ENCODE measurements at places on chromosomes 12 and 14. TPM values are rescaled to one million over a fixed set of nuclear protein-coding genes. Genes with fewer than 3 reads are reported as not detected.
A peak's percentile ranks its signal among the peaks of the same experiment; 100 is the strongest.

Gene SLC15A4
- 23.0 TPM for total RNA-seq

DNA sequence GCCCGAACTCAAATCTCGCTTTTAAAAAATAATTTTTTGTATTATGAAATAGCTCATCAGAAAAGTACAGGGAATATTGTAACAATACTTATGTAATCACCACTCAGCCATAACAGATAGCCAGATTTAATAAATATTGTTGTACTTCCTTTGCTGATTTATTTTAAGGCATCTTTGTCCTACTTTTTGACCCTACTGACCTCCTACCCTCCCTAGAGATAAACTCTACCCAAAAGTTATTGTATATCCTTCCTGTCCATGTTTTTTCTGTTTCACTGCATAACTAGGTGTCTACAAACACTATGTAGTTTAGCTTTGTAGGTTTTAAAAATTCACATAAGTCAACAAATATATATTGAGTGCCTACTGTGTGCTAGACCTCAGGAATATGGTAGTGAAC is 25.1 kb downstream of the SOCS2 start:
- no peak for DNase-seq

DNA sequence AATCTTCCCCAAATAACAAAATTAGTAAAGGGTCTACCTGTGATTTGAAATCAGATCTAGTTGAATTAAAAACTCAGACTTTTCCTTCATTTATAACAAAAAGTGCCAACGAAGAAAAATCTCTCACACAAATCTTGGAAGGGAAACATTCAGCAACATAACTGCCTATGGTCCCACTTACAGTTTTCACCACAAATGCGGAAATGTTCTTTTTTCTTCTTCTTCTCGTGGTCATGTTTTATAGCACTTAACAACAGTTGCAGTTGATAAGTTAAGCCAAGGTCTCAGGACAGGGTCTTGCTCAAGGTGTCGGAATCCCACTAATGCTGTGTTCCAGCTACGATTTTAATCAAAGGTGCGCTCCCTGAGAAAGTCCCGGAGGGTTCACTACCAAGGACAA is 10.1 kb downstream of the RNASE6 start:
- DNase-seq, result no peak

GRCh38 chr12:31558521-31558920 is 32.4 kb downstream of the DENND5B start:
- DNase-seq, result no peak

Gene SIX4
- 28.9 TPM for total RNA-seq

DNA sequence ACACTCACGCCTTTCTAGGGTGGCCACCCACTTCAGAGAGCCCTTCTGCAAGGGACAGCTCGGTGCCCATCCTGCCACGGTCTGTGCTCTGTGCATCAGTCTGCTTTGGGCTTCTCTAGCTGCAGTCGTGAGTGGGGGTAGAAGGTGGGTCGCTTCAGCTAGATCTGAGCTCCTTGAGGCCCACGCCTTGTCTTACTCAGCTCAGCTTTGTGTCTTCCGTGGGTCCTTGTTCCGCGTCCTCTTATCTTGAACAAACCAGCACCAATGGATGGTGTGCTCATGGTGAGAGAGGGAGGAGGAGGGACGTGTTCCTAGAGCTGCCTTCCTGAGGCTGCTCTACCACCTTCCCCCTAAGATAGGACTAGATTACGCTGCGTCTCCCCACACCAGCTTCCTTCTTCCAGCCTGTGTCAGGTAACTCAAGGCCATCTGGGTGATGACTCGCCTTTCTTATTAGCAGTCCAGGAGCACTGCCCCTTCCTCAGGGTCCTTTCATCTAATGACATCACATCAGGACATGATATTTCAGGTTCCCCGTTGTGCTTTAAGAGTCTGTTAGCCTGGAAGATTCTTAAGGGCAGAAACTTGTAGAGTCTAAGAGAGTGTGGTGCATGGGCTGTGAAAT is 118.8 kb downstream of the TSPAN9 start:
- no peak for DNase-seq

- no peak for DNase-seq
Measured at GRCh38 chr14:24705840-24706239, 71.8 kb upstream of the GZMB start.

GRCh38 chr14:100816950-100817901 is 8.7 kb upstream of the MEG3 start:
- no peak for DNase-seq

DNA sequence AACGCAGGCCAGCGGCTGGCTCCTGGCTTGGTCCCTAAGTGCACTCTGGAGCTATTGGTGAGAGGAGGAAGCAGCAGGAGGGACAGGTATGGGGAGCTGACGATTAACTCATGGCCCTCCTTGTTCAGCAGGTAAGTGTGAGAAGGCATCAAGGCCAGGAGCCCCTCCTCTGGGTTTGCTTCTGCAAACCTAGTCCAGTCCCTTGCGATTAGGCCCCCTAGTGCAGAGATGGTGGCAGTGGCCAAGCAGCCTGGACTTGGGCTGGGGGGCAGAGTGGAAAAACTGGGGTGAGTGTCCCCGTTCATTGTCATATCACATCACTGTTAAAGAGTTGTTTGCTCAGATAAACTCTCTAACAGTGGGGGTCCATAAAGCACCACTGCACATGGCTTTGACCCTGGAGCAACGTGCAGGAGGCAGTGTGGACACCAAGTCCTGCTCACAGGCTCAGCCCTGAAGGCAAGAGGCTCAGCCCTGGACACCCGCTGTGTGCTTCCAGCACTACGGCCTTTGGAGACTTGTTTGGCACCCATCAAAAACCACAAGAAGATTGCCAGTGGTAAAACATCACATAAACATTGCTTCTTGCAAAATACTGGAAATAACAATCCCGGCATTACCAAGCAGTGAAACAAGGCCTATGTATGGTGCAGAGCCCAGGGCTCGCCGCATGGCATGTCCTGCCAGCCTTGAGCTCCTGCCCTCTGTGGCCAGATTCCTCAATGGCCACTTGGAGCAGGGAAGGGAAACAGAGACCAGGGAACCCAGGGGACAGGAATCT is 184.3 kb upstream of the RTL1 start:
- DNase-seq, result peak; percentile 29

DNA sequence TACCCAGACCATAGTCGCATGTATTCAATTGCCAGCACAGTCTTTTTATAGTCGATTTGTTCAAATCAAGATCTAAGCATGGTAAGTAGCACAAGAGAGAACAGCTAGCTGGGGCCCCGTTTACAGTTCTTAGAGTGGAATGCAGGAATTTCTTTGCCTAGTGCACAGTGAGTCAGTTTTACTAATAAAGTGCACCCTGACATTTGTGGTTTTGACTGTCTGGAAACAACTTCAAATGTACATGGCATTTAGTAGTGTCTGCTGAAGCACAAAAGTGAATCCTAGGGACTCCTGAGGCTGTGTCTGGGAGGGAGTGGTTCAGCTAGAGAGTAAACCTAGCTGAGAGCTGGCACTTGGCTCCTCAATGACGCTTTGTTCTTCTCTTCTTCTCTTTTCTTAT is 64.9 kb downstream of the TMX1 start:
- no peak for DNase-seq

Gene TPH2
- total RNA-seq, result 0.66 TPM

GRCh38 chr12:122333142-122334087 is 67.1 kb upstream of the VPS33A start:
- no peak for DNase-seq

DNA sequence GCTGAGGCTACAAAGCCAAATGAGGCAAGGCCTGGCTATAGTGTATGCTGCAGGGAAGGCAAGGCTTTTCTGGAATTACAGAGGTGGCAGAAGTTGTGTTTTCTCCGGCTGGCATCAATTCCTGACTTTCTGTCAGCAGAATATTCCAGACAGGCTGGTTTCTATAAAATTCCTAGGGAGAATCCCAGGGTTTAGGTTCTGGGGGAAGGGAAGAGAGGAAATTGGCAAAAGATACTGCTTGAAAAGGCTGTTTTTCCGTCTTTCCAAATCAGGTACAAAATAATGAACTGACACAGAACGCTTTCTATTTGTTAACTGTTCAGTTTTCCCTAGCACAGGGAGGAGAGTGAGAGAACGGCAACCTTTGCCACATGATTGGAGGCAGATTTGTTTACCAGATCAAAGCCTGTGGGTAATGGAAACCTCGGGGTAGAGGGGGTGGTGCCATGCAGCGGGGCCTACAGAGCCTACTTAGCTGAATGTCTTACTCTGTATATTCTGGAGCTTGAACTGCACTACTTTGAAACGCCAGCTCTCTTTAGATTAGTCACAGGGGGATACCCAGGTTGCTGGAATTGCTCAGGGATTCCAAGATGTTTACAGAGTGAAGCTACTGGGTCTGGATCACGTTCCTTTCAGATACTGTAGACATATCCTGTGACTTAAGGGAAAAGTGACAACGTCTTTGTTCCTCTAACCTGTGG is 65.8 kb upstream of the DACT1 start:
- DNase-seq, result no peak

DNA sequence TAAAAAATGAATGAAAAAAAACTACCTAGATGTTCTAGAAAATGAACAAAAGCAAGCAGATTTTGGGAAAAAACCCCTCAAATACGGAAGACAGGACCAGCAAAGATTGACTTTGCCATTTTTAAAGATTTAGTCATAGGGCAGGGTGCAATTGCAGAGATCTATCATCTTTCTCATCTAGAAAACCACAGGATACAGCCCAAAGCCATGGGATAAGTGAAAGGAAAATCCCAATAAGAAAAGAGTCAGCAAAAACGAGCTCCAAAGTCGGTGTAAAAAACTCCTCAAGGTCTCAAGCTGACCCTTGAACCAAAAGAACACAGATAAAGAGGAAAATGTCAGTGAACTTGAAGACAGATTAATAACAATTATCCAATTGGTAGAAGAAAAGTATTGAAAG is 28.0 kb downstream of the CEP290 start:
- no peak for DNase-seq

All from H9 (cell line).